Foreskin melanocyte (primary cell): ENCODE measurements at places on chromosomes 7 and 10.

GRCh38 chr10:22339761-22340328 is 5.5 kb upstream of the SPAG6 start:
- DNase-seq, result no peak

DNA sequence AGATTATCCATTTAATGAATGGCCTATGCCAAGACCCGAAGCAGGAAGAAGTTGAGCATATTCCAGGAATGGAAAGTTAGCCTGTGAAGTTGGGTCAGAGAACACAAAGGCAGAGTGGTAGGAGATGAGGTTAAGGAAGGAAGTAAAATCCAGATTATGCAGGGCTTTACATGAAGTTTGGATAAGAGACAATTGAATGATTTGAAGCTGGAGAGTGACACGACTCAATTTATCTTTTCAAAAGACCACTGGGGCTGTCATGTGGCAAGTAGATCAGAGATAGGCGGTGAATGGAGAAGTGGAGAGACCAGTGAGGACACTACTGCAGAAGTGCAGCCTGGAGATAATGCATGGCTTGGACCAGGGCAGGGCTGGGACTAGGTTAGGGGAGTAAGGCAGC is 7.2 kb upstream of the CNOT4 start:
- no peak for DNase-seq

DNA sequence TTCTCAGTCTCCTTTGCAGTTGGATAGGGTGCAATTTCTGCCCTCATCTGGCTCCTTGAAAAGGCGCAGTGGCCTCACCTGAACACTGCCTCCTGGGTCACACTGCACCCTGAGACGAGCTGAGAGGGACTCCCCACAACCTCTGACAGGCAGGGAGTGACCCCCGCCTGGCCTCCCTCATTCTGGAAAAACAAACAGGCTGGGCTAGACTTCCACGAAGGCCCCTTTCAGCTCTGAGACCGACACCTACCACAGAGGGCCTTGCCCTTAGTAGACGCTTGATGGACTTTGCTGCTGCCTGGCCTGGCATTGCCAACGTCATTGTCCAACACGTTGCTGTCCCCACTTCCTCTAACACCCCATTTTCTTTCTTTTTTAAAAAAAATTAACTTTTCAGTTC is 8.6 kb downstream of the FAM241B start:
- no peak for DNase-seq

DNA sequence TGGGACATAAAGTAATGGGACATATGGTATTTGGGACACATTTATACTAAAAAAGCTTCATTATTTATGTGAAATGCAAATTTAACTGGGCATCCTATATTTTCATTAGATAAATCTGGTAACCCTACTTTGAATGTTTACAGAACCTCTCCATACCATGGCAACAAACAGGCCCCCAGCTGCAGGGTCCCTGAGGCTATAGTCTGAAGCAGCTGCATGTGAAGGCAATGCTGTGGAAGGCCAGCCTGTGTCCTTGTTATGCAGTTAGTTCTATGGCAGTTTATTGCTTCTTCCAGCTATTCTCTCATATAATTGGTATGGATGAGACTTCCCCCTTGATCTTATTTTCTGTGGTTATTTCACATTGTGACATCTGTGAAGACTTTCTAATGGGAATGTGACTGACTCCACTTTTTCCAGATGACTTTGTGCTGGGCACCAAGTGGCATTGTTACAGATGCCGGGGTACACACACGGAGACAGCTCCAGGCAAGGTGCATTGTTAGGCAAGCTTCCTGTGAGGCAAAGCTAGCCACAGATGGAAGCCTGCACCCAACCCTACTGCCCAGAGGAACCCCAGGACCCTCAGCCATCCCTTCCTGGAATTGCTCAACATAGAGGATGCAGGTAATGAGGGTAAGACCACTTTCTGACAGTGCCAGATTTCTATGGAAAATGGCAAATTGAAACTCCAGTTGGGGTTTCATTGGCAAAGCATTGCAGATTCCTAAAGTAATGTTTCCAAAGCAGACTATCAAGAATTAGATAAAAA is 49.5 kb upstream of the ADAM12 start:
- no peak for DNase-seq

GRCh38 chr7:121282129-121282528 is 46.7 kb upstream of the WNT16 start:
- DNase-seq, result no peak

GRCh38 chr7:68216051-68216450 is 1219.4 kb downstream of the TYW1 start:
- DNase-seq, result no peak

GRCh38 chr7:15236952-15237351 is 324.9 kb downstream of the AGMO start:
- DNase-seq, result no peak

DNA sequence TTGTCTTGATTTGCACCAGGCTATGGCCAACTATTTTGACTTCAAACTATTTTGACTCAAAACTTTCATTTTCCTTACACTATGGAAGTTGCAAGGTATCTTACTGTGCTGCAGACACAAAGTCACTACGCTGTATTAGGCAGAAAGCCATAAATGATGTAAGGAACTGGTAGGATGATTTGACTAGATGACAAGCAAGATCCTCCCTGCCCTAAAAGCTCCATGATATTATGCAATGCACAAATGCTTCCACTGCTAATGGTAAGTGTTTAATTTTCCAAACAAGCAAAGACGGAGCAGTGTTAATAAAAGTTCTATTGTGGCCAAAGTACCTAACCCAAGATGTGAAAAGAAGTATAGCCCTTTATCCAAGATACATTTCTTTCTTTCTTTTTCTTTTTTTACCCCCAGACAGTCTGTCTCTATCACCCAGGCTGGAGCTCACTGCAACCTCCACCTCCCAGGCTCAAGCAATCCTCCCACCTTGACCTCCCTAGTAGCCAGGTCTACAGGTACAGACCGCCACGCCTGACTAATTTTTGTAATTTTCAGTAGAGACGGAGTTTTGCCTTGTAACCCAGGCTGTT is 98.2 kb downstream of the ANK3 start:
- DNase-seq, result no peak

- no peak for DNase-seq
Observed at GRCh38 chr10:96333101-96333500, 25.7 kb downstream of the OPALIN start.

DNA sequence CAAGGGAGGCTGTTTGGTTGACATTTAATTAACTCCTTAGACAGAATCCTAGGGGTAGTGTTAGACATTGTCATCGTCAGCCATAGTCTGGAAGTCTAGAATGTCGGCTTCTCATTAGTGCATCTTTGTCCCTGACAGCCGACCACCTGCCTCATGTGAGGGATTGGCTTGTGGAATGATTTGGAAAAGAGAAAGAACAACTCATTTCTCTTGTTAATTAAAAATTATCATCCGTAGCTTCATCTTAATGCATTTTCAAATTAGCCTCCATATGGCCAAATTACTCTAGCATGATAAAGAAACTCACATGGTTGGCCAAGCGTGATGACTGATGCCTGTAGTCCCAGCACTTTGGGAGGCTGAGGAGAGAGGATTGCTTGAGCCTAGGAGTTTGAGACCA is 97.7 kb upstream of the PARD3 start:
- no peak for DNase-seq

DNA sequence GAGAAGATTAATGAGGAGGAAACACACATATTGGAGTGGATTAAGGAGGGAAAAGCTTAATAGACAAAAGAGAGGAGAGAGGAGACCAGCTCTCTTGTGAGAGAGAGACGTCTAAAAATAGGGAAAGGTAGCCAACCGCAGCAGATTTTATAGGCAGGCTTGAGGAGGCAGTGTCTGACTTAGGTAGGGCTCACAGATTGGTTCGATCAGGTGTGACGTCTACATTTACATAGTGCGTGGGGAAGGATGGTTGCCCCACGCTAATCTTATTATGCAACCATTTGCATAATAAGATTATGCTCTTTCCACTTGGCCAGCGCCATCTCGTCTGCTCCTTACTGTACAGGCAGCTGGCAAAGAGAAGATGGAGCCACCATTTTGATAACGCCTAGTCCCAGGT is 122.0 kb downstream of the MARCHF5 start:
- DNase-seq, result no peak

- DNase-seq, result no peak
Observed at GRCh38 chr7:151520419-151521261, 945 bp upstream of the RHEB start.

GRCh38 chr10:31051703-31052102 is 20.0 kb upstream of the ZNF438 start:
- no peak for DNase-seq

DNA sequence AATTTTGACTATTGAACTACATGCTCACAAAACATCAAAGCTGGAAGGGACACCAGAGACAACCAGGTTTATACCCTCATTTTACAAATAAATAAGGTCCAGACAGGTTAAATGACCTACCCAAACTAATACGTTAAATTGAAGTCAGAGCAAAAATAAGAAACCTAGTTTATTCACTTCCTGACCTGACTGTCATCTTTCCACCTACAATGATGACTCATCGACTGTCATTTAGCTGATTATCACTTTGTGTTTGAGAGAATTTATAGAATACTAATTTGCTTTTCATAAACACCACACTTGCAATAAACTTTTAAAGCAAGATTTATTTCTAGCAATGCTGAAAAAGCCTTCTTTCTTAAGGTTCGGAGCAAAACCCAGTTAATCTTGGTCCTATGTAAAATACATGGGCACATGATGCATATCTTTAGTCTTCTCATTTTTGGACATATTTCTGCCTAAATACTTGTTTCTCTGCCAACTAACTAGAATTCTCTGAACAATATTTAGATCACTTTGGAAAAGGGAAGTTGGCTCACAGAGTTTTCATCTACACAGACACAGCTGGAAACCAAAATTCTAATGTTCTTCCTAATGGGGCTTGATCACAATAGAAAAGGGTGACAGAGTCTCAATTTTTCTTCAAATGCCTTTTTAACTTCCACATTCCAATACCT is 16.7 kb upstream of the LRRN3 start:
- no peak for DNase-seq

- no peak for DNase-seq
Observed at GRCh38 chr10:93342921-93343320, 139.2 kb downstream of the MYOF start.

- no peak for DNase-seq
Observed at GRCh38 chr10:98264378-98265065, 3.5 kb downstream of the LOXL4 start.

- no peak for DNase-seq
Observed at GRCh38 chr10:124740369-124741280, 3.6 kb downstream of the FAM53B start.
